ENCODE measurements at places on chromosomes 4 and X.

GRCh38 chrX:136219893-136220292 lies 31.3 kb downstream of the MAP7D3 start:
- no peak for DNase-seq

DNA sequence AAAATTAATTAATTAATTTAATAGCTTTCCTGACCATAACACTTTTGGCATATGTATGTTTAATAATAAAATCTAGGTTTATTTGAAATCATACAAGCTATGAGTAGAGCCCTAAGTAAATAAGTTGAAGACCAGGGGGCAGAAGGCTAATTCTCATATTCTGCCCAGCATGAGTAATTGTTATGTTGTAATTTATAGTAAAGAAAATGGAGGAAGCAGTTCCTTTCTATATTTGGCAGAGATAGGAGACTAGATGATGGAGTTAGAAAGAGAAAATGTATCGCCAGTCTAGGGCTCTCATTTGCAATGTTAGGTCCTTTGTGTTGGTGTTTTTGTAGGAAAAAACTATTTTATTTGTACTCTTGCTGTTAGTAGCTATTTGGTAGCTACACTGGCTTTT lies 89.1 kb downstream of the FNIP2 start:
- DNase-seq, result no peak

DNA sequence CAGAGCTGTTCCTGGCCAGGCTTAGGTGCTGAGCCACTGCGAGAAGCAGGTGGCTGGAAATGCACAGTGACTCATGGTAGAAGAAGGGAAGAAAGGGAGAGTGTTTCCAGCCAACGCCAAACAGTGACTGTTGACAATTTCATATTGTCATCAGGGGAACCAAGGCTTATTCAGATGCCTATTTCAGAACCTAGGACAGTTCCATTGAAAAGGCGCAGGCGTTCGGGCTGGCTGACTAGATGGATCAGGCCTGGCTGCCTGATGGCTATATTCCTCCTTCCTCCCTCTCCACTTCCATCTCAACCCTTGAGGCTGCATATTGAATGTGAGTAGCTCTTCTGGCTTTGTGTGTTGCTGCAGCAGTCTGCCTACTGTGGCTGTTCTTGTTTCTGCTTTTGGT lies 73.0 kb upstream of the FRMPD4 start:
- DNase-seq, result no peak

DNA sequence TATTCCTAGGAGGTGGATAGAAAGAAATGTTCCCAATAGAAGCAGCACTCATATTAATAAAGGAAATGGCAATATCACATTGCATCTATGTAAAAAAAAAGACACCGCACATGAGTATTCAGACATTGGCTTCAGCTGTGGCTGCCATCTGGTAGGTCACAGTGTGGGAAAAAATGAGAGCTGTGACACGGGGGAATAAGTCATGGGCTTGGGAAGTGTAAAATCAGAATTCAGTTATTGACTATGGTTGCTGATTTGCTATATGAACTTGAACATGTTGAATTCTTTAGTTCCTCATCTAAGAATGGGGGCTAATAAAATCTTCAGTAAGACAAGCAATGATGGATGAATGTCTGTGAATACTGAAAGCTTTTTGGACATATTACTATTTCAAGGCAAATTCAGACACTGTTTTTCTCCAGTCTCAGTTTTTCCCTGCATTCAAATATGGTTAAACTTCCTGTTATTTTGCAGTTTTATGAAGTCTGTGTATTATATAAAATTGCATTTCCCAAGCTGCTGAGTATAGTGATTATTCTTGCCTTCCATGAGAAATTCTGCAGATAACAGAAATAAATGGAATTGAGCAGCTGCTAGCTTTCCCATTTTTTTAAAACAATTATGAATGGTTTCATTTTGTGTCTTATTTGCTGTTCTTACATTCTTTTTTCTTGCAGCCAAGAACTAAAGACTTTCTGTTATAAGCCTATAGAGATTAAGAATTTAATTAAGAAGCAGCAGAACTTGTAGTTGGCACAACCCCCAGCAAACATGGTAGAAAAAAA lies 221.0 kb downstream of the ANKRD50 start:
- DNase-seq, result no peak

DNA sequence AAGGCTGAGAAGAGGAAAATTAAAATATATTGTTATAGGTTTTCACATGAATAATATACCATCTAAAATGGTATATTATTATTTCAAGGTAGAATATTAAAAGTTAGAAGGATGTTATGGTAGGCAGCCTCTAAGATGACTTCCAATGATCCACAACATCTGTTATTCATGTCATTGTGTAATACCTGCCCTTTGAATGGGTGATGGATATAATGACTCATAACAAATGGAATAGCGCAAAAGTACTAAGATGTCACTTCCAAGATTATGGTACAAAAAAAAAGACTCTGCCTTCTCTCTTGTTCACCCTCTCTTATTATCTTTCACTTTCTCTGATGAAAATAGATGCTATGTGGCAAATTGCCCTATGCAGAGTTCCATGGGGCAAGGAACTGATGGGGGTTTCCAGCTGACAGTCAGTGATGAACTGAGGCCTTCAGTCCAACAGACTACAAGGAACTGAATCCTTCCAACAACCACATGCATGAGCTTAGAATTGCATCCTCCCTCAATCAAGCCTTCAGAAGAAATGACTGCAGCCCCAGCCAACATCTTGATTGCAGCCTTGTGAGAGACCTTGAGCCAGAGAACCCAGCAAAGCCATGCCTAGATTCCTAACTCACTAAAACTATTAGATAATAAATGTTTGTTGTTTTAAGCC lies 57.7 kb downstream of the HS6ST2 start:
- DNase-seq, result no peak

DNA sequence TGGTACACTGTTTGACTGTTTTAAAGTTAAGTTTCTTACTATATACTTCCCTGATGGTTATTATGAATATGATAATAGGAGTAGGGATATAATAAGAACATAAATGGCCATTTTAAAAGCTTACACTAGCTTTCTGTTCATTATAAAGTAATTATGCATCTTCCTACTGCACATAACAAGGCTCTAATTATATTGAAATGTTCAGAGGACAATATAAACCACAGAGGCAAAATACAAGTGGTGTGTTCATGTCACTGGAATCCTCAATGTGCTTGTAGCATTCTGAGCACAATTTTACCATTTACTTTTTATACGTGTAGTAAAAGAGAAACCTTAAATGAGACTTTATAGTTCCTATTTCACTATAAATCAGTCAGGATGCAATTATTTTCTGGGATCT lies 268.3 kb downstream of the TMA16 start:
- DNase-seq, result no peak

GRCh38 chr4:82380831-82381230 lies 7.0 kb upstream of the HNRNPD start:
- DNase-seq, result no peak

DNA sequence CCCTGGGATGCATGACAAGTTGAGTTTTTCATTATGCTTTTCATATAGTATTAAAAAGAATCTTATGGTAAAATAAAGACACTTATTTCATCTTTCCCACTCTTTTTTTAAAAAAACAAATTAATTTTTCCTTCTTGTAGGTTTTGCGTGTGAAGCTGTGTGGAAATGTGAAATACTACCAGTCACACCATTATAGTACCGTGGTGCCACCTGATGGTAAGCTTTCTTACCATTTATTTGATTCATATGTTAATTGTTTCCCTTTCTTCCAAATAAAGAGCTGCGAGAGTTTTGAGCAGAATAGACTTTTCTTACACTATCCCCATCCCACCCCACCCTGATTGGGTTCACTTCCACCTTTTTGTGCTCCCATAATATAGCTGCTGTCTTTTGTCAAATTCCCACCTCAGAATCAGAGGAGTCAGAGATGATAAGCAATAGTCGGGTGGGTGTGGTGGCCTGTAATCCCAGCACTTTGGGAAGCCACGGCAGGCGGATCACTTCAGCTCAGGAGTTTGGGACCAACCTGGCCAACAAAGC lies 44.3 kb downstream of the CASP6 start:
- no peak for DNase-seq

DNA sequence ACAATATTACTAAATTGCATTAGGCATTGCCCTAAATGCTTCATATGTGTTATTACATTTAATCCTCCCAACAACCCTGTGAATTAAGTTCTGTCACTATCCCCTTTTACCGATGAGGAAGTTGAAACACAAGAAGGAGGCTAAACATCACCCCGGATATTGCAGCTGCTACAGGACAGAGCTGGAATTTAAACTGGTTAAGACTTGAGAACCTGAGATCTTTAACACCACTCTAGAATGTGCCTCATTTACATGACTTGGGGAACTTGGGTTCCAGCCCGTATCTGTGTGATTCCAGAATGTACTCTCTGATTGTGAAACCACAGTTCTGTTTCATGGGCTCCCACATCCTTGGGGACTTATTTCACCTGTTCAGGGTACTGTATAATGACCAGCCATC lies 165.1 kb upstream of the PPARGC1A start:
- no peak for DNase-seq

GRCh38 chr4:8046925-8047541 lies 107.4 kb upstream of the AFAP1 start:
- DNase-seq, result no peak

DNA sequence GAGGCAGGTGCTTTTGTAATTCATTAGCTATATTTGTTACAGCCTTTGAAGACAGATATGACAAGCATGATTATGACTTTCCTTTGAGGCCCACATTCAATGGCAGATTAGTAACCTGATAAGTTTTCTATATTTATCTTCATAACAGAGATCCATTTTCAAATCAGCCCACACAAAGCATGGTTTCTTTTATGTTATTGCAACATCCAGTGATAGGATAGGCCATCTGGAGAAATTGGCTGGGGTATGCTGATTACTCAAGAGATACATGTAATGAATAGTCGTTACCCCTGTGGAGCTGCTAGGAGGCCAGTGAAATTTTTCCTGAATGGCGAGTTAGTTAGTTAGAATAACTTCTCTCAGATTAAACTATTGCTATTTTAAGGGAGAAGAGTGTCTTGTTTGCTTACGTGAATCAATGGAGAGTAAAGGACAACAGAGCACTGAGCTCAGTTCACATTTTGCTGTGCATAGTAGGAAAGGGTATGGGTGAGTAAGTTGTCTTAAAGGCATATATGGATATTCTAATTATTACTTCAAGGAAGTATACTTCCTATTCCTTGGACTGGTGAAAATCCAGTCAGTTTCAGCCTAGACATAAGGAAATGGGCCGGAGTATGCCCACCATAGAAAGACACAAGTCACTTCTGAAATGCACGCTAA lies 79.2 kb upstream of the DKK2 start:
- DNase-seq, result no peak

DNA sequence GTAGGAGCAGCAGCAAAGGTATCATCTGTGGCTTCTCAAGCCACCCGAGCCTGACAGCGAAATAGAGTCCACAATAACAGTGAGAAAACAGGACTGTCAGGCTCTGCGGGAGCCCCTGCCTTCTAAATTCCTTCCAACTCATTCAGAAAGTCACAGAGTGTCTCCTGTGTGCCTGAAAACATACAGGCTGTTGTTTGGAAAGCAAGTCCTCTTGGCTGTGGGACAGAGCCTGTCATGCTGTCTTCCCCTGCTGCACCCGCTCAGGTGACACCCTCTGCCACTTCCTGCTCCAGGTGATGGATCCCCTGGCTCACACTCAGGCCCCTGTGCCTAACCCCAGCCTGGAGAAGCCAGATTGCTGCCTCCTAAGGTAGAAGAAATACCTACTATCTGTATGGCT lies 152.3 kb downstream of the RAB28 start:
- no peak for DNase-seq

GRCh38 chr4:187617113-187617512 lies 378.5 kb upstream of the ZFP42 start:
- no peak for DNase-seq
